ENCODE measurements at places on chromosomes 1 and 21.

- no peak for DNase-seq
These were observed 208.4 kb upstream of the CAMK1G start for GRCh38 chr1:209375097-209375496.

DNA sequence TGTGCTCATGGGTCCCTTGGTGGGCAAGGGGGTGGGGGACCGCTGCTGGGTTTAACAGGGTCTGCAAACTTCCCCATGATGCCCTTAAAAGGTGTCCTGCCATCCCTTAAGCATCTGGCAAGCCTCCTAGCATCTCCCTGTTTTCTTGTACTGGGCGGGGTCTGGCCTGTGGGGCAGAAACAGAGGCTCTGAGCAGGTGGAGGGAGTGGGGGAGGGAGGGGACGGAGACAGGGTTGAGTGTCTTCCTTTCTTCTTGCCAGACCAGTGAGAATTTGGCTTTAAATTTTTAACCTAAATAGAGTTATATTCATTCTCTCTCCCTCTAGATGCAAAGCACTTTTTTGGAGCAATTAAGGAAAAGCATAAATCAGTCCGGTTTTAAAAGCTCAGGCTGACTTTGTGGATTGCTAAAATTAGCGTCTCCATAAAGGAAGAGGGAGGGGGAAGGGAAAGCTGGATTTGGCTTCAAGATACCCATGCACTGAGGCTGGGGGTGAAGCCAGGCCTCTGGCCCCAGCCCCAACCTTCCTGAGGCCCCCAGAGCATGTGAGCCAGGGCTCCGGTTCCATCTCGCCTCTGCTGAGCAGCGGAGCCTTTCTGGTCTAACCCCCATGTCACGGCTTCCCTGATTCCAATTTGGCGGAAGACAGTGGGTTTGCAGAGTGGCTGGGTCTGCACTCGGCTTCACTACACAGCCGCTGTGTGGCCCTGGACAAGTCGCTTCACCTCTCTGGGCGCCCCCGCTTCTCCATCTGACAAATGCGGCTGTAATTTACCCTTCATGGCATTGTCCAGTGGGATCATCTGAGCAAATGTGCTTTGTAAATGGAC lies 25.3 kb downstream of the IGSF21 start:
- no peak for DNase-seq

- DNase-seq, result no peak
These were observed 109.3 kb downstream of the TNFSF18 start for GRCh38 chr1:172941471-172941870.

GRCh38 chr21:28099001-28099705 lies 893.5 kb downstream of the LTN1 start:
- no peak for DNase-seq

- no peak for DNase-seq
These were observed 6.3 kb downstream of the MORN1 start for GRCh38 chr1:2384941-2385481.

DNA sequence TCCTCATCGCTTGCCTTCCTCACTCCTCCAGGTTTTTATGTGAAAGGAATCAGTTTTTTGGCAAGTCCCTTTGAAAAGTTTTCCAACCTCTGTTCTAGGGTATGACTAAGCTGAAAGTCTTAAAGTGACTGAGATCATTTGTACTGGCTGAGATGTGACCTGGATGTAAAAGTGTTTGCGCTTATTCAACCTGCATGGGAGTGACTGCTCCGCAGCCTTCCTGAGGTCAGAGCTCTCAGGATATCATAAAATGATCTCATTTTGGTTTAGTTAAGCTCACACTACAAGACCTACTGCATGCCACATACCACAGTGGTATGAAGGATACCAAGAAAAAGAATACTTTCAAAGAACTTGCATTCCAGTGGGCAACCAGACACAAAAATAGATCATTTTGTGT lies 29.8 kb upstream of the TADA1 start:
- no peak for DNase-seq

GRCh38 chr1:242890192-242890741 lies 364.8 kb downstream of the CEP170 start:
- DNase-seq, result no peak

- no peak for DNase-seq
These were observed 391.0 kb downstream of the PTPRC start for GRCh38 chr1:199029855-199030254.

GRCh38 chr1:234969581-234970400 lies 158.8 kb downstream of the TOMM20 start:
- DNase-seq, result peak; percentile 77

- DNase-seq, result no peak
These were observed 77.5 kb downstream of the RPAP2 start for GRCh38 chr1:92376345-92376744.

GRCh38 chr1:195939844-195940243 lies 668.4 kb downstream of the KCNT2 start:
- DNase-seq, result peak; percentile 5

GRCh38 chr21:33700491-33700890 lies 58.2 kb downstream of the ITSN1 start:
- DNase-seq, result no peak

DNA sequence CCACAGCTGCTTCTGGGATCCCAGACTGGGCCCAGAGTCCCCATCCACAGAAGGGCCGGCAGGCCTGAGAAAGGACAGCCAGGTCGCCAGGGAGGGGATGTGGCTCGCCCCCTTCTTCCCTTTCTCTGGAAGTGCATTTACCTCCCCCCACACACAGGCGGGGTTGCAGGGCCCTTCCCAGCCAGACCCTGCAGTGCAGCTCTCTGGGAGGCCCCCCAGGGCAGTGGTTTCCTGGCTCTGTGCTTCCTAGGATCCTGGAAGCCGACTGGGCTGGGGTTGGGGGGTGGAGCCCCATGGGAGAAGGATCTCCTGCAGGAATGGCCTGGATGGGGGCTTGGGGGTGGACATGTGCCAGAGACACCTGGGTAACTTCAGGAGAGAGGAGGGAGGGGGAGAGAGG lies 4.2 kb upstream of the COL6A1 start:
- no peak for DNase-seq

DNA sequence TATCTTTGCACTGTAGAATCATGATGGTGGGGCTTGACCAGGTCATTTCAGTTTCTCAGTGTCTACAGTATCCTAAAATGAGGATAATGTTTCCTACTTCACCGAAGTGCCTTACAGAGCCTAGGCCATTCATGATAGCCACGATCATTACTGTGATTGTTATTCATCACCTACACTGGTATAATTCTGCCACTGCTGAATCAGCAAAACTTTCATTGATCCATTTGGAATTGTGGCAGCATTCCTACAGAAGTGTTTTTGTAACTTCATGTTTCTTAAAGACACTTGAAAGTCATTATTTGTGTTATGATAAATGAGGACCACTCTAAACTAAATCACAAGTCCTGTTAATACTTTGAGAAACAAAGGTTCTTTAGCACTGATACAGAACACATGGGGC lies 6.0 kb upstream of the PLPPR5 start:
- DNase-seq, result no peak

DNA sequence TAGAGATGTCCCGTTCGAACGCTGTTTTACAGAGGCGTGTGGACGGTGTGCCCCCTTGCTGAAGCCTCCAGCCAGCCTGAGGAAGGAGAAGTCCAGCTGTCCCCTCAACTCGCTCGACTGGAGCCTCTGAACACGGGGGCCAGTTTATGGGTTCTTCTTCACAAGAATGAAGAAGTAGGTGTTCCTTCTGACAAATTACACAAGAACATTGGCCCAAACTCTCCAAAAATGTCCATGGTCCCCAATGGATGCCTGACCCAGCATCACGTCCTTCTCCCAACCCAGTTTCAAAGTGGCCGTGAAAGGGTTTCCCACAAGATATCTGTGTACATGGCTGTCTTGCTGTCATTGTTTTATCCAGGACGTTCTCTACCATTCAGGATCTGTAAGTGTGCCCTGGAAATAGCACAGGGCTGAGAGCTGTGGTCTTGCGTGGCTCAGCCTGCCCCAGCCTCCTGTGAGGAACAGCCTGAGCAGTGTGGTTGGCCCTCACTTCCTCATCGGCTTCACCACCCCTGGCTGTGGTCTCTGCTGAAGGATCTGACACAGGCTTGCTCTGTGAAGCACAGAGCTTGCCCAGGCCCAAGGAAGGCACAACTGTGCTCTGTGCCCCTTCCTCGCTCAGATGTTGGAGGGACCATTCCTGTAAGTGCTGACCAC lies 1.0 kb upstream of the S100B start:
- no peak for DNase-seq

DNA sequence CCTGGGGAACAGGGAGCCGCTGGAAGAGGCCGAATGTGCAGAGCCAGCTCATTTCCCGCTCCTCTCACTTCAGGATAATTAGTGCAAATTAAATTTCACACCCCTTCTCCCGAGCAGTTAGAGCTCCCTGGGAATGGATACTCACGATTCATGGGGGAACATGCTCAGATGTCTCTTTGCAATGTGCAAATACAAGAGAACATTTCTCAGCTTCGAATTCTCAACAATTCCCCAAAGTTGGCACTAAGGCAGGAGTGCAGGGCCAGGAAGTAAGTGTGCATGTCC lies 54.9 kb downstream of the CAMK2N1 start:
- DNase-seq, result no peak

- no peak for DNase-seq
These were observed 1.9 kb downstream of the CNN3 start for GRCh38 chr1:94925004-94925403.

- no peak for DNase-seq
These were observed 106.1 kb downstream of the CRYAA start for GRCh38 chr21:43274946-43275310.

GRCh38 chr1:198018529-198018928 lies 101.4 kb downstream of the LHX9 start:
- DNase-seq, result no peak

DNA sequence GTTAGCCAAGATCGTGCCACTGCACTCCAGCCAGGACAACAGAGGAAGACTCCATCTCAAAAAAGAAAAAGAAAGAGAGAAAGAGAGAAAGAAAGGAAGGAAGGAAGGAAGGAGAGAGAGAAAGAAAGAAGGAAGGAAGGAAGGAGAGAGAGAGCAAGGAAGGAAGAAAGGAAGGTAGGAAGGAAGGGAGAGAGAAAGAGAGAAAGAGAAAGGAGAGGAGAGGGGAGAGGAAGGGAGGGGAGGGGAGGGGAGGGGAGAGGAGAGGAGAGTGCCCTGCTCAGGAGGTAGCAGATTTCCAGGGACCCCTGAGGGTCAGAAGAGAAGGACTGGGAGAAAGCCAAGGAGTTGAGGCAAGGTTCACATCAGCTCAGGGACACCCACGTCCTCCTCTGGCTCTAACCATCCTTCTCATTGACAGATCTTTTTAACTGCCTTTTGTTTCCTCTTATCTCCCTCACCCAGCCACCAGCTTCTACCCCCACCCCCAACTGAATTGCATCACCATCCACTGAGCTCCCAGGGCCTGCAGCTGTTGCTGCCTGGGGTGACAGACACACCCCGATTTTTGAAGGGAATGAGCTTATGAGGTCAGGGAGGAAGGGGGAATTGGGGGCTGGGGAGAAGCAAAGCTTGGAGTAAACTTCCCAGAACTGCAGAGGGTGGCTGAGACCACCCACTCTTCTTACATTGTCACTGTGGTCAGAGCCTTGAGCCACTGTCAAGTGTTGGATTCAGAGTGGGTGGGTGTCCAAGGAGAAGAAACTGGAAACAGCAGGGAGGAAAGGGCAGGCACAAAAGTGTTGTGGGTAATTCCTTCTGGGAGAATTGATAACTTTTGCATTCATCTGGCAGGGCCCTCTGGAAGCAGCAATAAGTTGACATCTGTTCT lies 91.6 kb downstream of the GLUL start:
- peak; percentile 49 for DNase-seq

- DNase-seq, result no peak
These were observed 123.0 kb downstream of the LYPLAL1 start for GRCh38 chr1:219296430-219297355.

- no peak for DNase-seq
These were observed 56.2 kb upstream of the PARP1 start for GRCh38 chr1:226463925-226464586.

GRCh38 chr1:198480876-198481275 lies 59.6 kb downstream of the ATP6V1G3 start:
- no peak for DNase-seq

DNA sequence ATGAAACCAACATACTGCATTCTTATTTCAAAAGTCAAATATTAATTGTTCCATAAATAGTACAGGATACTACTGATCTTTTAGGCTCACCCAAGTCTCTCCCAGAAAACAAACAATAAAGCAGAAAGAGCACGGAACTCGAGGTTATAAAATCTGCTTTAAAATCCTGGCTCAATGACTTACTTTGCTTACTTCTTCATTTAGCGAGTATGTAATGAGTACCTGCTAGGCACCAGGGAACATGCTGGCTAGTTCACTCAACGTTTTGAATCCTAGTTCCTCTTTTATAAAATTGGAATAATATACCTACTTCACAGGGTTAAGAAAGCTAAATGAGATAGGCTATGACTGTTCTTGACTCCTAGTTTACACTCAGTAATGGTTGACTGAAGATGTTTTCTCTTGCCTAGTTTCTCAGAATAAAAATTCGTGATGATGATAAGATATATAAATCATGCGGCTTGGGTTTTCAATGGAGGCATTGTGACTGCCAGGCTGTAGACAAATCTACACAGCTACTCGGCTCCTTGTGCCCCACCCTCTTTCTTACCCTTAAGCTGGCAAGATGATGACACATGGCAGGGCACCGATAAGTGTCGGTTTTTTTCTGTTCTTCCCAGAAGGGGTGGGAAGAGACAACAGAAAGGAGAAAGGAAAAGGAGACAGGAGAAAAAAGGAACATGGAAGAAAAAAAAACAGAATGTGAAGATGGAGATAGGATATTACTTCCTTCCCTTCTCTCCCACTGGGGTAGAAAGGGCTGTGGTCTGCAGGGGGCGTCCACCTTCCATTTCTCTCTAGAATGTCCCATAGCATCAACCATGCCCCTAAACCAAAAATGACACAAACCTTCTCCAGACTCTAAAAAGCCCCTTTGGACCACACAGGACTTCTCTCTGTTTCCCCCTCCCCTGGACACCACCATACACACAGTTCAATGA lies 507.1 kb downstream of the SMYD3 start:
- no peak for DNase-seq

GRCh38 chr1:47755101-47755990 lies 241.8 kb downstream of the TRABD2B start:
- no peak for DNase-seq

GRCh38 chr1:58774027-58774426 lies 9.8 kb downstream of the JUN start:
- DNase-seq, result no peak

GRCh38 chr1:59926381-59927123 lies at the start of gene CYP2J2:
Gene CYP2J2, minus strand, starts transcription at chr1:59926773. Its CDS starts 27 bp downstream, at chr1:59926746.
- DNase-seq, result peak; percentile 28

All from COR-L47 (cell line).